ENCODE measurements at places on chromosomes 7 and 10.
A peak's percentile ranks its signal among the peaks of the same experiment; 100 is the strongest.

- DNase-seq, result no peak
Observed at GRCh38 chr10:36109399-36110023, 467.4 kb upstream of the FZD8 start.

DNA sequence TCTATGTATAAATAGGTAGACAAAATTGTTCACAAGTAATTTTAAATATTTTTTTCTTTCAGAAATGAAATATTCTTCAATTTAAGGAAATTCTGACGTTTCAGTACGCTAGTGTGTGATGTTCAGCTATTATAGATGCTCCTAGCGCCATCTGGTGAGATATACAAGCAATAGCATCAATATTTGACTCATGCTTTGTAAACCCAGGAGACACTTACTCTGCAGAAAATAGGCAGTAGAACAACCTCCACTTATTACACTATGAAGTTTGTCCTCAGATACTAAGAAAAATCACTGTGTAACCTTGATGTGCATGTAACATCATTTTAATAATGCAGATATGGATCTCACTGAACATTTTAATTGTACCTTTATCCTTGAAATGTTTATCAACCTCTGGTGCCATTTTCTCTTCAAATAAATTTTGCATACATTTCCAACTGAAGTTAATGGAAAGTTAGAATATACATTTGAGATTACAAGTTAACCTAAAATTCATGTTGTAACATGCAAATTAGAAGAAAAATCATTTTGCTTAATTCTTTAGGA, 151.5 kb upstream of the FAM3C start:
- peak; percentile 66 for DNase-seq

GRCh38 chr7:268991-269390, 21.0 kb upstream of the FOXL3 start:
- no peak for DNase-seq

GRCh38 chr7:94701555-94701973, 45.6 kb upstream of the SGCE start:
- DNase-seq, result no peak

DNA sequence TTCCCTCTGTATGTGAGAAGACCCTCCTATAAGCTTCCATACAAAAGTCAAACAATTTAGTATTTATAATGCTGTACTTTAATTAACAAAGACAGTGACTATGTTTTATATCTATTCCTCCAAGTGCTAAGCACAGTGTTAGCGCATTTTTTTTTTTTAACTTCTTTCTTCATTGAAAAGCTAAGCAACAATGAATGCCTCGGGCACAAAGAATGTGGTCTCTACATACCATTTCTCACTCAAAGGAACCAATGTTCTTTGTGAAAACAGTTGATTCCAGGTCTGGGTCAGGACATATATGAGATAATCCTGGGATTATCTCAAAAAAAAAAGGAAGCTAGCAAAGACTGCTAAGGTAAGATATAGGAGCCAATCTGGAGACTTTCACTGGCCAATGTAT, 26.2 kb upstream of the REEP3 start:
- DNase-seq, result no peak

DNA sequence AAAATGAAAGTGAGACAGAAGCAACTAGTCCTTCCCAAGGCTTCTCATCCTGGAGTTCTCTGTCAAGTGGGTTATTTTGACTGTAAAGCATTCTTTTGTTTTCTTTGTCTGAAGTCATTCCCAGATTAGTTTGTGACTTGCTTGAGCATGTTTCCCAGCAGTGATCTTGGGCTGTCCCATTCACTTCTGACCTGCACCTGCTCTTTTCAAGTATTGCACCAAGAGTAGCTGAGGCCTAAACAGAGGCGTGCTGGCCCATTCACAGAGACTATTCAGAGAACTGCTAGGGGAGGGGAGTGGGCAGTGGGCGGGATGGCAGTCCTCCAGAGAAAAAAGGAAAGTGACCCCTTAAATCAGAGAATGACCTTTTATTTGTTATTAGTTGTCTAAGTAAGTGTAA, 61.3 kb downstream of the CACNA2D1 start:
- no peak for DNase-seq

DNA sequence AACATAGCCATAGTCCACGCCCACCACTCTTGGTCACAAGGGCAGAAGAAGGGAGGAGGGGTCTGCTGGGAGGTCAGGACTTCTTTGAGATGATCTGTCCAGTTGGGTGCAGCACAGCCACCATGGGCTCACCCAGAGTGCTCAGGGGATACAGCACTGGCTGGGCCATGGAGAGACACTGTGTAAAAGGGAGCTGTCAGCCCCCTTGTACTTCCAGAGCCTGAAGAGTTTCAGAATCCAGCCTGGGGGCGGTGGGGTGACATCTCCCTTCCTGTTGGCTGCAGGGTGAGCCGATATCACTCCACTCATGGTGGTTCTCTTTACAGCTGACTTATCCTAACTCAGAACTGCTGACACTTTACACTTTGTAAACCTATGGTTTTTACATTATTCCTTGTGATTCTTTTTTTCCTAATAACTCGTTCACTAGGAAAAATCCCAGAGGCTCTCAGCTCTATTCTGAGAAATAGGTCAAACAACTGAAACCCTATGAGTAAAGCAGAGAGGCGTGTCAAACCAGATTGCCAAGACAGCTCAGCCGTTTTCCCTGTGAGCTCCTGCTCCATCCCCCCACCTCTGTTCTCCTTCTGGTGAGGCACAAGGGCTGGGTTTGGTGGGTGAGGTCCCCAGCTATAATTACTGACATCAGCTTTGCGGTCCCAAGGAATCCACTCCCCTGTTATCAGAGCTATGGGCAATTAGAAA, 3.2 kb upstream of the MRPS24 start:
- DNase-seq, result no peak

- DNase-seq, result no peak
Observed at GRCh38 chr10:63766745-63767137, 245.5 kb downstream of the REEP3 start.

DNA sequence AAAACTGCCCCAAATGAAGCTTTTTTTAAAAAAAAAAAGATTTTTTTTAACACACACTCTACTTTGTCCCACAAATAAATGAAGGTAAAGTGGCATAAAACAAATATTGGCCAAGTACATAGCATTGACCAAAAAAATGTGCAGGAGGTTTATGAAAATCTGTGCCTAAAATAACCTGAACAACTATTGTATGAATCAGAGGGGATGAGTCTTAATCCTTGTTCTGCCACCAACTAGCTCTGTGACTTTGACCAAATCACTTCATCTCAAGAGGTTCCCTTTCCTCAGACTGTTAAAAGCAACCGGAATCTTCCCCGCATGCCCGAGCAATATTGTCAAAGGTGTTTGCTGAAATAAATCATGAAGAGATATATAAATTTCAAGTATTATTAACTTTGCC, 150.4 kb upstream of the NEBL start:
- no peak for DNase-seq

GRCh38 chr10:133062085-133062484, 25.6 kb upstream of the ADGRA1 start:
- DNase-seq, result no peak

- DNase-seq, result no peak
Observed at GRCh38 chr7:32023376-32023775, 46.8 kb downstream of the PDE1C start.

- DNase-seq, result no peak
Observed at GRCh38 chr7:121544726-121545125, 148.6 kb upstream of the FAM3C start.

DNA sequence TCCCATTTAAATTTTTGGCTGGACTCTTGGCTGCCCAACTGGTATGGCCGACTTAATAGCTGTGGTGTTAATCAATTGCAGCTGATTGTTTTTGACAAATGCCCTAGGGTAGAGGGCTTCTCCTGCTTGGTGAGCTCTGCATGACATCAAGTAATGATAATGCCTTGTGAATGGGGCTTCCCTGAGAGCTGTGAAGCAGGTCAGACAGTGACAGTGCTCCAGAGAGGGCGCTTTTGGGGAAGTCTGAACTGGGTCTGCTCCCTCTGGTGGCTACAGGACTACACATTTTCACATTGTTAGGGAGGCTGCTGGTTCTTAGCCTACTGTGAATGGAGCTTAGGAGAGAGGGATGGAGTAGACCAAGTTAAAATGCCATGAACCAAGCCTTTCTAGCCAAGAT, 98.8 kb downstream of the SDK1 start:
- peak; percentile 10 for DNase-seq

- DNase-seq, result no peak
Observed at GRCh38 chr7:16559497-16560179, 33.0 kb downstream of the LRRC72 start.

GRCh38 chr10:115624448-115624847, 531.3 kb downstream of the ATRNL1 start:
- DNase-seq, result no peak

DNA sequence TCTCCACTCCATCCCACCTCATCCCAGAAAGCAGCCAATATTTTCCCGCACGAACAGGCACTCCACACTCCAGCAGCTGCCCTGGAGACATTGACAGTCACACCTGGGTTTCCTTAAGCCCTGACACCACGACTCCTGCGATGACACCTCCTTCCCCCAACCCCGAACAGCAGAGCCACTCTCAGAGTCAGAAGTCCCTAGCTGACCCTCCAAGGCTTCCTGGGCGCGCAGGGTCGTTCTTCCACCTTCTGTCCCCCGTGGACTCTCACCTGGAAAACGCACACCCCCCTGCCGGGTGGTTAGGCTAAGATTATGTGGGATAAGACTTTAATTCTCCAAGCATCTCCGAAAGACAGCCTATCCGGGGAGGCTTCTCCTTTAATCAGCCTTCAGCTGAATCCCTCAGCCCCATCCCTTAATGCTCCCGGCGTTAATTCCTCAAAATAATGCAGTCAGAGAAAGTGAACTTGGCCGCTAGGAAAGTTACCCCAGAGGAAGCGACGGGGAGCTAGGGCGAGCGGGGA, 1.1 kb downstream of the DENND11 start:
- DNase-seq, result no peak

DNA sequence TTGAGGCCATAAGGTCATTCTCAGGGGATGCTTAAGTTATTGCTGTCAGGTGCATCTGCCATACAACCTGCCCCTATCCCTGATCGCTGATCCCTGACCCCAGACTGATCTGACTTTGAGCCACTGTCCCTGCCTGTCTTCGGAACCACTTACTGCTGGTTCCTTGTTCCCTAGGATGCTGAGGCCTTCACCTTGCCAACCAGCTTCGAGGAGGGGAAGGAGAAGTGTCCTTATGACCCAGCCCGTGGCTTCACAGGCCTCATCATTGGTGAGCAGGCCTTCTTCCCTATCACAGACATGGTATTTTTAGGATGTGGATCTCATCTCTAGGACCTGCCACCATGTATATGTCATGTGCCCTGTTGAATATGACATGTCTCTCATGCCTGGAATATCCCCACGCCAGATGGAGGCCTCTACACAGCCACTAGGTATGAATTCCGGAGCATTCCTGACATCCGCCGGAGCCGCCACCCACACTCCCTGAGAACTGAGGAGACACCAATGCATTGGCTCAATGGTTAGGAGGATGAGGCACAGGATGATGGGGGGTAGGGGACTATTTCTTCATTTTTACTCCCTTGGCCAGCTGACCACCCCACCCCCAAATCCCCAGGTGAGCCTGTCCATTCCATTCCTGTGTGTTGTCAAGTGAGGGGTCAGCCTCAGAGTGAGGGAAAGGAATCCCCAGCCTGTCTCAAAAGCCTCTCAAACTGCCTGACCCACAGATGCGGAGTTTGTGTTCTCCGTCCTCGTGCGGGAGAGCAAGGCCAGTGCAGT, 9.0 kb downstream of the MRPL43 start:
- DNase-seq, result no peak

Data from OCI-M1 (cell line).